ENCODE measurements at places on chromosomes 3 and 15.

DNA sequence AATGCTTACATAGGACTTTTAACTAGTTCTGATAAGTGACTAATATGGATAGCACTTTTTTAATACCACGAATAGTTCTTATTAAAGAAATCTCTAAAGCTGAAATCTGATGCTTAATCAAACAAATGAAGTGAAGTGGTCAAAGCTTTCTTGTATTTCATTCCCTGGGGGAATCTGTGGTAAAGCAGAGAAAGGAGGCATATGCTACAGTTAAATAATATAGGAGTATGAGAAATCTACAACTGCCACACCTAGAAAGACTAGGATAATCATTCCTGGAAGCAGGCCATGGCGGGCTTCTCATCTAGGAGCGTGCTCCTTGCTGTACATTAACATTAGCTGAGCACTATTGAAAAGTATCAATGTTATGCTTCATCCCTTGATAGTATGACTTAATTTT, 835.7 kb downstream of the OTOL1 start:
- DNase-seq = no peak

DNA sequence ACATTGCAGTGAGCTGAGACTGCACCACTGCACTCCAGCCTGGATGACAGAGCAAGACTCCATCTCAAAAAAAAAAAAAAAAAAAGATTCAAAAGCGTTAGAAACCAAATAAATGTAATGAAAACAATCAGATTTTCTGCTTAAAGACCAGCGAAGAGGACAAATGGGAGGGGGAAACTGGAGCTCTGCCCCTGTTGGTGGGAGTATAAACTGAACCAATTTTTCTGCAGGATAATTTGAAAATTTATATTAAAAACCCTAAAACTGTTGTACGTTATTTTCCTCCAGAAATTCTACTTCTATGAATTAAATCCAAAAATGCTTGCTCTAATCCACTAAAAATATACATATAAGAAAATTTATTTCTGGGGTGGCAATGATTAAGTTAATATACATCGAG, 25.3 kb upstream of the ZSCAN2 start:
- DNase-seq = no peak

DNA sequence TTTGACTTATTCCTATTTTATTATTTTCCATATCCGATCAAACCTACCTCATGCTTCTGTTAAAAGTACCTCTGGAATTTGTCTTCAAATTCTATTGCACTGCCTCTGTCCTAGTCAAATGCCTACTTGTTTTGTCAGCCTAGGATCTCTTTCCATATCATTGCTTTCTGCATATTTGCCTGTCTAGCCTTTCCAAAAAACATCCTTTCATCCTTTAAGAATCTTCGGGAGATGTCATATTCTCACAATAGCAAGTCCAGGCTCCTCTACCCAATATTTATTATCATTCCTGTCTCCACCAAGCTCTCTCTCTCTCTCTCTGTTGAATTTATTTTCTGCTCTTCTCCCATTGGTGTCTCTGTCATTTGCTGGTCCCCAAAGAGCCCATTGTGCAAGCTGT, 80.1 kb downstream of the LRRC28 start:
- no peak for DNase-seq

DNA sequence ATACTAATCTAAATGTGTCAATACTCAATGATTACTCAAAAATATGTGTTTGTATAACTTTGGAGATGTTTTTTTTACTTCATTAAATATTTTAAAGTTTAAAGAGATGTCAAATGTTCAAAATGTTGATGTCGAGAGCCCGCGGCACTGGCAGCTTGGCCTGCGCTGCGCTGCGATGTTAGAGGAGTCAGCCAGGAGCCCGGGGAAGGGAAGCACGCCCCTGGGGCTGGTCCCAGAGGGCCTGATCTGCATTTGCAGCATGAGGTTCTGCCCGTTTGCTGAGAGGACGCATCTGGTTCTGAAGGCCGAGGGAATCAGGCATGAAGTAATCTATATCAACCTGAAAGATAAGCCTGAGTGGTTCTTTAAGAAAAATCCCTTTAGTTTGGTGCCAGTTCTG, 66.4 kb upstream of the ATP2C1 start:
- no peak for DNase-seq
